ENCODE measurements at places on chromosomes 1 and 21.

GRCh38 chr1:106613068-106613467, 443.4 kb upstream of the PRMT6 start:
- no peak for DNase-seq

DNA sequence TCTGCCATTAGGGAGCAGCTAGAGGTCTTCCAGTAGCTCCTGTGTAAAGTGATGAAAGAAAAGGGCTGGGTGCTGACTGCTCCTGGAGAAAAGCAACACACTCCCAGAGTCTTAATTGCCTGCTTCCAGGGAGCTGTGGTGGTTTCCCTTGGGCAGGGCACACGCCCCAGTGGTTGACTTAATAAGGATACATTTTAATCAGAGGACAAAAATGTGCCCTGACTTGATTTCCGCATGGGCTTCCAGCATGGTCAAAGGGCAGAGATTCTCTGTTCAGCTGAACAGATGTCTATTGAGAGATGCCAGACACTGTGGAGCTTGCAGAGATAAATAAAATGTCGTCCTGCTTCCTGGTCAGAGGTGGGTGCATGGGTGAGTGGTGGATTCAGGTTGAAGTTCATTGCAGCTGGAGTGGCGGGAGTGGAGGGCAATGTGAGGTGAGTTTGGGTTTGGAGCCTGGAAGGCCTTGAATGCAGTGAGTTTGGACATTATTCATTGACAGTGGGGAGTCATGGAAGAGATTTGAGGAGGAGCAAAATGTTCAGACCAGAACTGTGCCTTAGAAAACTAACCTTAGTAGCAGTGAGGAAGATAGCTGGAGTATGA, 16.0 kb downstream of the QSOX1 start:
- DNase-seq, result no peak

GRCh38 chr1:170776777-170777176, 112.8 kb downstream of the PRRX1 start:
- no peak for DNase-seq

DNA sequence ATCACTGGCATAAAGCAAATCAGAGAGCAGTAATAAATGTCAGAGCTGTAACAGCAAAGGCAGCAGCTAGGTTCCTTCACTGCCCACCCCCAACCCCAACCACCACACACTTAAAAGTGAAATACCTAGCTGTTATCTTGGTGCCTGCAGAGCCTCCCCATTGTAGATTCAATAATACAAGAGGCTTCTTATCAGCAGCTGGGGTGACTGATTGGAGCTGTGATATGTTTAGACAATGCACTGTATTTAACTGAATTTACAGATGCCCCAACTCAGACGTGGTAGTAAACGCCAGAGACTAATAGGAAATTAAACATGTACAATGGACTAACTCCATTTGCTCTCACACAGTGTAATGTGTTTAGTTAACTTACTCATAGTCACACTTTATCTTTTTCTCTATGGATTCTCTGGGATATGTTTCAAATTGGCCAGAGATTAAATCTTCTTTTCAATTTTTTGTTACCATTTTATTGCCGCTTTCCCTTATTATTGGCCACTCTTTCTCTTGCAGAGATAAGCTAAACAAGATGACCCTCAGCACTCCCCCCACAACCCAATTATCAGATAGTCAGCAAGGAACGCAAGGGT, 117.1 kb downstream of the ESRRG start:
- DNase-seq, result no peak

- DNase-seq, result no peak
These were observed 203.0 kb downstream of the TOMM20 start for GRCh38 chr1:234925440-234926263.

DNA sequence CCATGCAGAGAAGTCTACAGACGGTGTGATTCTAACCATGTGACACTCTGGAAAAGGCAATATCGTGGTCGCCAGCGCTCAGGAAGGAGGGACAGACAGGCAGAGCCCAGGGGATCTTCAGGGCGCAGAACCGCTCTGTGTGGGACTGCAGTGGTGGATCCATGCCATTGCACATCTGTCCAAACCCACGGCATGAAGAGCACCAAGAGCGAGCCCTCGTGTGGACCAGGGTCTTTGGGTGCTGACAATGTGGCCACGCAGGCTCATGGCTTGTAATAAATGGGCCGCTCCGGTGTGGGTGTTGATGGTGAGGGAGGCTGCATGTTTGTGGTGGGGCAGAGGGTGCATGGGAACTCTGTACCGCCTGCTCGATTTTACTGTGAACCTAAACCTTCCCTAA, 25.3 kb upstream of the POFUT2 start:
- no peak for DNase-seq

GRCh38 chr1:150366416-150367296, 2.7 kb downstream of the RPRD2 start:
- DNase-seq, result no peak

GRCh38 chr1:3907031-3907534, 7.0 kb upstream of the C1orf174 start:
- DNase-seq, result no peak

- no peak for DNase-seq
These were observed 7.6 kb downstream of the CDKN2C start for GRCh38 chr1:50977575-50978143.

- no peak for DNase-seq
These were observed 16.9 kb downstream of the SLC2A1 start for GRCh38 chr1:42941640-42942330.

DNA sequence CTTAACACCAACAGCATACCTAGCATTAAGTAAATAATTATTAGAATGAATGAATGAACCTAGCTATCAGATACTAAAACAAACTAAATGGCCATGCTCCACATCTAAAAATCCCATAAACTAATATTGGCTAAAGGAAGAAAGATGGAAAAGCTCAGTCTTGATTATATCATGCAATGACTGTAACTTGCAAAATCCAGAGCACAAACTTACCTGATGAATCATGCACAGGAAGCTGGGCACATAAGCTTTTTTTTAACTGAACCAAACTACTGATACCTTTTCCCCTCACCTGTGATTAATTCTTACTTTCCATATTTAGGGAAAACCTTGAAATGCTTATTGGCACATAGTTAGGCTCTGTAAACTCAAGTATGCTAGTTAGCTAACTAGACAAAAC, 70.2 kb downstream of the KIF14 start:
- DNase-seq, result no peak

- no peak for DNase-seq
These were observed 1.7 kb downstream of the TSPEAR start for GRCh38 chr21:44709426-44710293.

GRCh38 chr1:106584676-106585075, 471.8 kb upstream of the PRMT6 start:
- DNase-seq, result no peak

DNA sequence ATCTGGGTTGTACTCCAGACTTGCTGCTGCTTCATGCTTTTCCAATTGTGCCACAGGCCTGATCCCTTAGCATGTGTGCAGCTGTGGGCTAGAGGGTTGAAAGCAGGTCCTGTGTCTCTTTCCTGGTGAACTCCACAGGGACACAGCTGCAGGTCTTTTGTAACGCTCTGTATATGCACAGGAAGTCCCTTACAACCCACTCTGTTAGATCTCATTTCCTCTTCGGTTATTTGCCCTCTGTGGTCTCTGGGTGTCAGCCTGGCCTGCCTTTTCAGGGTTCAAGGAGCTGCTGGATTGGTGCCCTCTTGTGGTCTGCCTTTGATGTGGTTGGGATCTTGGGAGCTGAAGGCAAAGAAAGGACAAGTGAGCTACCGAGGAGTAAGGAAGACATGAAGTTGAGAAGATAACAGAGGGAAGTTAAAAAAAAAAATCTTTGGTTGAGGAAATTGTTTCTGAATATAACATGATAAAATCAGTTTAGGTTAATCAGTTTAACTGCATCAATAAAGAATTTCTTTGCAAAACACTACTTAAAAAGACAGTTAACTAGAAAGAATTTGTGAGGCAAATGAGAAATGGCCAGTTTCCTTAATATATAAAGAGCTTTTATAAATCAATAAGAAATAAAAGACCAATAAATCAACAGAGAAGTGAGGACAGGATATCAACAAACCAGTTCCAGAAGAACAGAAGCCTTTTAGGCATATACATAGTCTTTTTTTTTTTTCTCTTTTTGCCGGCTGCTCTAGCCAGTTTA, 44.1 kb downstream of the UCK2 start:
- no peak for DNase-seq

DNA sequence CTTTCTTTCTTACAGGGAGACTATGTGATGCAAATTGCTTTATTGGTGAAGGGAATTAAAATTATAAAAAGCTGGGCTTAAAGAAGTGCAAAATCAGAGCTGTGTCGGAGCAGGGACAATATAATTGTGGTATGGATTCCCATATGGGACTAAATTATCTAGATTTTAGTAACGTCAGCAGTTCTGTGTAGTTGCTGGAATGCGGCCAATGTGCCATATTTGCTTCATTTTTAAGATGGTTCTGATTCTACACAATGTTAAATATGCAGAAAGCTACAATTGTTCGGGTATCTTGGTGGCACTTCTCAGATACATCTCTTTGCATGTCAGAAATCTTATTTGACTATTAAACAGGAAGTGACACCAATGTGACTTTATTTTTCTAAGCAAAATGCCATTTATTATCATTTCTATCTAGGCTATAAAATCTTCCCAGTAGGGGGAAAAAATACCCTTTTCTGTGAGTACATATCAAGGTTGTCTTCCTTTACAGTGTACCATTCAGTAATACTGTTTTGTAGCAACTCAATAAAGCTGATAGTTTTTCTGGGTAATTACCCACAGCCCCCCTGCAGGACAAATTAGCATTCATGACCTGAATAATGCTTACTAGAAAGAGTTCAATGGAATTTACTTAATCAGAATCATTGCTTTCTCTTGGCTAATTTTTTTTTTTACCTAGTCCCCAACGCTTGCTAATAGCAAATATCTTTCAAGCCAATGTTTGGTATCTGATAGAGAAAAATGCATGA, 288.3 kb upstream of the ADGRL2 start:
- DNase-seq, result no peak

- no peak for DNase-seq
These were observed 49.5 kb downstream of the NRDC start for GRCh38 chr1:51829058-51829457.

DNA sequence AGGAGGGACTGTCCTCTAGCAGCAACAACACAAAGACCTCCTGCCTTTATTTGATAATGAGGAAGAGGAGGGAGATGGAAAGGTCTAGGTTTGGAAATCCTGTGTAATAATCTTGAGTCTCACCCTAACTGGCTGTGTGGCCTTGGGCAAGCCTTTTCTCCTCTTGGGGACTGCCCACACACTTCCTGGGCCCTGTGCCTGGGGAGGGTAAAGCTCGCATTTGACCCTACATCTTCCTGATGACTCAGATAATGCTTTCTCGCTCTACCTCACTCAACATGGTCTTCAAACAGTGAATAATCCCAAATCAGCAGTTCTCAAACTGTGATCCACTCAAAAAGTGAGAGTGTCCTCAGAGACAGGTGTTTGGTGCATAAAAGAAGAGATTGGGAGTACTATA, 81.2 kb downstream of the VWA5B1 start:
- DNase-seq, result no peak

DNA sequence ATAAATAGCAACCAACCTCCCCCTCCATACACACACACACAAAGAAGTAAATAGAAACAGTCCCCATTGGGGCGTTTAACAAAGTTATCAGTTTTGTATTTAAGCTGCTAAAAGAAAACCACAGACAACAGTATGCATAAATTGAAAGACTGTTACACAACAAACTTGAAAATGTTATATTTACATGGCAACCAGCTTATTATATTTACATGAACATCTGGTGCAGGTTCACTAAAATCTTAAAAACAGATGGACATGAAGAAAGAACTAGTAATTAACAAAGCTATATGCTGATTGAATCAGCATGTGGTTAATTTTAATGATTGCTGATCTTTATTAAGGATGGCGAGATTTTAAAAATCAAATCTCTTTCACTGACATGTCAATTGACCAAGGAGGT, 384.7 kb downstream of the LRRIQ3 start:
- no peak for DNase-seq

- no peak for DNase-seq
These were observed 504.9 kb downstream of the OMA1 start for GRCh38 chr1:58041621-58042020.

GRCh38 chr21:45837936-45838335, 143.6 kb upstream of the COL6A1 start:
- no peak for DNase-seq

DNA sequence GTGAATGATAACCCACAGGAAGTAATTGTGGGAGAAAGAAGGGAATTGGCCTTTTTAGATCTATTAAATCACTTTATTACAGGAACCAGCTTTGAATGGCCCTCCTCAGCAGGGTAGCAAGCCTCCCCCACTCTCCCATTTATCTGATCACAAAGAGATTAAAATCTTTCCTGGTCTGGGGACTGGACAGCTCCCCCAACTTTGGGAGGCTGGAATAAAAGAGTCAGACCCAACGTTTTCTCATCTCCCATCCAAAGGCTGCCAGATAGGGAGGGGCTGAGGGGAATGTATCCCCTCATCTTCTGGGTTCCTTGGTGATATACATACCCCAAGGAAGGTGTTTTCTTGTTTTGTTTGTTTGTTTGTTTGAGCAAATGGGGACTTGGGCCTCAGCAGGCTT, 2.4 kb downstream of the LIN28A start:
- DNase-seq, result no peak

- no peak for DNase-seq
These were observed 82.3 kb downstream of the HMCN1 start for GRCh38 chr1:185816460-185816859.

- DNase-seq, result no peak
These were observed 29.8 kb downstream of the AHDC1 start for GRCh38 chr1:27574001-27574781.

DNA sequence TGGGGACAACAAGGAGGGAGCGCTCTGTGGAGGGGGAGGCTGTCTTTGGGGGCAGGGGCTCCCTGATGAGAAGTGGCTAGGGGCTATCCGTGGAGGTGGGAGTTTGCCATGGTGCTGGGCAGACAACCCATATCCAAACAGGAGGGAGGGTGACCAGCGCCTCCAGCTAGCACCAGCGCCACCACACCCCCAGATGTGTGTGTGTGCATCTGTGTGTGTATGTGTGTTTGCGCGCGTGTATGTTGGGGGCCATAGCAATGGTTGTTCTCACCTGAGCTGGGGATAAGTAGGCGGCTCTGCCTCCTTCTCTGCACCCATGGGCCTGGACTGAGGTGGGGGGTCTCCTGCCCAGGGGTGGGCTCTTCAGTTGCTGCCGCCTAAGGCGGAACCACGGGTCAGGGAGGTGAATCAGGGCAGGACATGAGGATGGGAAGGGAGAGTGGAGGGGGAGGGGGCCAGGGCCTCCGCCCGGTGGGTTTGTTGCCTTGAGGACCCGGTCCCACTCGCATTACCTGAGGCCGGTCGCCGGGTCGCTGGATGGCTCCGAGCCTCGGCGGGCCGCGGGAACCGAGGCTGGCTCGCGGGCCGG, 345 bp downstream of the HPCAL4 start:
- no peak for DNase-seq

DNA sequence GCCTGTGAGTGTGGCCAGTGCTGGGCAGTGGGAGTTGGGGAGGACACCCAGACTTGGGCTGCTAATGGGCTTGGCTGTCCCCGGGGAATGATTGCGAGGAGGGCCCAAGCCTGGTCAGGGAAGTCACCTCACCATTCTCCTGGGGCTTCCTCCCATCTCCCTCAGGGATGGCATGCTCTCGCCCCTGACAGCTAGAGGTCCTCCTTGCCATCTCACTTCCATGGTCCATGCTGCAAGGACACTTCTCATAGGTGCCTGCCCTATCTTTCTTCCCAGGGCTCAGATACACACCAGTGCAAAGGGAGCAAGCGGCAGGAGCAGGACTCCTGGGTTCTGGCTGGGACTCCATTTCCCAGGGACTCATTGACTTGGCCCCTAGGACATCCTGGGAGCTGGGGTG, 4.1 kb downstream of the NTRK1 start:
- DNase-seq, result no peak

Measured in stimulated activated CD8-positive, alpha-beta memory T cell treated with anti-CD3 and anti-CD28 coated beads, Interleukin-4, amount 100 ng/mL, for 1 hour (primary cell).